ENCODE measurements at places on chromosomes 2 and 18.

GRCh38 chr2:14975381-14975780 lies 342.9 kb downstream of the LRATD1 start:
- no peak for DNase-seq

- DNase-seq = no peak
Observed at GRCh38 chr2:184835398-184835715, 237.0 kb downstream of the ZNF804A start.

DNA sequence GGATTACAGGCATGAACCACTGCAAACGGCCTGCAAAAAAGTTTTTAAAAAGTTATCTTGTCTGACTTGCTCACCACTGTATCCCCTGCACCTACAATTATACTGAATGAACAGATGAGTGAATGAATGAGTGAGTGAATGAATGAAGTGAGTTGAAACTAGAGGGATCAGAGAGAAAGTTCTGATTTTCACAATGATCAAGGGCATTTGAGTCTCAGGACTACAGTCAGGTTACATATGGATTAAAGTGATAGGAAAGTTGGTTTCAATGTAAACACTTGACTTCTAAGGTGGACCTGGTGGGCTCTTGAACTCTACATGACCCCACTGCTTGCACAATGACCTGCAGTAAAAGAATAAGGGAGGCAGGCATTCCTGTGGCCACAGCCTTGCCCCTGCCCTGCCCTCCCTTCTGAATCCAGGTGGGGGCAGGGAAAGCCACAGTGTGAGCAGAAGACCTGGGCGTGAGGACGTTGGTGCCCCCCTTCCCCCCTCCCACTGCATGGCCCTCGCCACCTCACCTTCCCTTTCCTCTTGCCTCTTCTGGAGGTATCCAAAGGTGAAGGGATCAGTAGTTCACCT lies 10.7 kb downstream of the C2orf80 start:
- no peak for DNase-seq

DNA sequence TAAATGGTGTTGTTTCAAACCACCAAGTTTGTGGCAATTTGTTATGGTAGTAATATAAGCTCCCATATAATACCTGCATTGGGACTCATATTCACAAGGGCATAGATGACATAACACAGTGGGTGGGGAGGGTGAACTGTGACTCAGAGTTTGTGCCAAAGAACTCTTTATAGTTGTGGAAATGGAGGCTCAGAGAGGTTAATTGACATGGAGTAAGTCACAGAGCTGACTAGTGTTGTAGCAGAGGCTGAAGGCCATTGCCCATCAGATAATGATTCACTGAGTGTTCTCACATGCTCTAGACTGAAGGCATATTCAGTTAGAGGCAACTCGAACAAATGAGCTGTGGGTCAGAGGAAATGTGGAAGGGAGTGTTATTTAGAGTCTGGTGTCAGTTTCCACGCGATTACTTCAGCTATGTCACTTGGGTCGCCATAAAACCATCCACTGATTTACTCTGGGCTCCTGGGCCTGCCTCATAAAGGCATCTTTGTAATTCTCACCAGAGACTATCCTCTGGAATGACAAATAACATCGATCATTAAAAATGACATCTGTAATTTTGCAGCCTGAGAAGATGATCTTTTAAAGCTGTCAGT lies 264.7 kb downstream of the CCDC85A start:
- DNase-seq = no peak

DNA sequence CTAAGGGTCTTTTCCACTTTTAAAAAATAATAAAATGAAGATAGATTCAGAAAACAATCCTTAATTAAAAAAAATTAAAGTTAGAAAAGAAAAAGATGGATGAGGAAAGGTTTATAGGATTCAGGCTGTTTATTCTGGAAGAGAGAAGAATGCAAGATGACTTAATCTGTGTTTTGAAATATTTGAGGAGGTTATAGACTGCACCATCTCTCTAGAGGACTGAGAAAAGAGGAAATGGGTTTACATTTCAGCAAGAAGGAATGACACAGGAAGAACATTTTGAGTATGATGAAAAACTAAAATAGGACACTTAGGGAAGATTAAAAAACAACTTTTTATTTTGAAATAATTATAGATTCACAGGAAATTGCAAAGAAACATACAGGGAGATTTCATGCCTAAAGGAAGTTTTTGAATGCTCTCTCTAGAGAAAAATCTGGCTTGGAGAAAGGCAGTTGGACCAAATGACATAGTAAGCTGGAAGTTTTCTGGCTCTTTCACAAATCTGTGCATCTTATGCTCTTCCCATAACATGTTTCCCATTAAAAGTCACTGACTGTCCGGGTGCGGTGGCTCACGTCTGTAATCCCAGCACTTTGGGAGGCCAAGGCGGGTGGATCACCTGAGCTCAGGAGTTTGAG lies 75.0 kb downstream of the CERS6 start:
- DNase-seq = no peak

DNA sequence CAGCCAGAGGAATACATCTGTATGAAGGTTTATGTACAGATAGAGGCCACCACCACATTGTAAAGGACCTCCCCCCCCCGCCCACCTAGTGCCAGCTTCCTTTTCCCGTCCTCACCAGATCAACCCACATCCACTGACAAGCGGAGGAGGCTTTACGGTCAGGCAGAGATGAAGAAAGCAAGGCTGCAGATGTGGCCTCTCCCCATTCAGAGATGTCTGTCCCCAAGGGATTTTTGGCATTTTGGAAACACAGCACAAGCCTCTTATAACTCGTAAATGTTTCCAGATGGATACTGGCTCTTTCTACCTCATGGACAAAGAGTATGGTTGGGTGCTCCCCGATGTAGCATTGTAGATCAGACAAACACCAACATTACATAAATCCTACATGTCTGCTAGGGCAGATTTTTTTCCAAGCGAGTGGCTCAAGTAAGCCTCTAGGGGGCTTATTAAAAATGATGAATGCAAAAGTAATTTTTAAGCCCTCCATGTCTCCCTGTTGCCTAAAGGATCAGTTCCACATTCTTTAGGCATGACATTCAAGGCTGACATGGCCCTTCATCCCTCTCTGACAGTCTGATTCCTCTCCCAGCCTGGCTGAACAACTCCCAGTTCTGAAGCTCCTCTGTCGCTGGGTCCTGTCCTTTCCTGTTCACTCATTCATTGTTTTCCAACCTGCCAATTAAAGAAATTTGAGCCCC lies 11.7 kb downstream of the VIT start:
- DNase-seq = no peak

DNA sequence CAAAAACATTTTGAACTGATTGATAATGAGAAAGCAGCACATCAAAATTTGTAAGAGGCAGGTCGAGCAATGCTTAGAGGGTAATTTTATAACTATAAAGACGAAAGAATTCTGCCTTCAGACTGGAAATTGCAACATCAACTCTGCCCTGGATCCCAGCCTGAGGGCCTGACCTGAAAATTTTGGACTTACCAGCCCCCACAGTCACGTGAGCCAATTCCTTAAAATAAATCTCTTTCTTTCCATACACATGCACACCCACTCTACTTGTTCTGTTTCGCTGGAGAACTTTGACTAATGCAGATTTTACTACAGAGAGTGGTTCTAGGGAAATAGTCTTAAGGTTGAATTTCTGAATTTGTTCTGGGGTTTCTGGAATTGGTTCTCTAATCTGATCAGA lies 14.6 kb upstream of the ACOXL start:
- DNase-seq = no peak

- DNase-seq = no peak
Observed at GRCh38 chr2:142892715-142893114, 15.3 kb downstream of the KYNU start.

GRCh38 chr2:126911111-126911796 lies 12.6 kb downstream of the TEX51 start:
- DNase-seq = no peak

Data from activated T-helper 2 cell treated with anti-CD3 and anti-CD28 coated beads, Interferon-gamma antibody, Interleukin-2, Interleukin-4, amounts not matched to agents 10 μg/mL and 5 μg/mL and 100 μg/mL, durations not matched to agents 14 hours and 24 hours and 36 hours (primary cell).